ENCODE measurements at places on chromosomes 7 and 10. TPM values are rescaled to one million over a fixed set of nuclear protein-coding genes. Genes with fewer than 3 reads are reported as not detected.

Gene OR9A2
- total RNA-seq: not detected

Gene PNLIPRP1
- total RNA-seq: not detected

Gene NODAL
- total RNA-seq: not detected

Gene MACC1
- total RNA-seq: not detected

Gene SEMA3D
- not detected for total RNA-seq

Gene EMX2
- not detected for total RNA-seq

Gene RELN
- total RNA-seq: not detected

Gene TMEM176B
- not detected for total RNA-seq

Gene RAB19
- total RNA-seq: not detected

Gene SMO
- total RNA-seq: 18.4 TPM

Gene VSTM4
- 0.39 TPM for total RNA-seq
